ENCODE measurements at places on chromosomes 2 and 18.

DNA sequence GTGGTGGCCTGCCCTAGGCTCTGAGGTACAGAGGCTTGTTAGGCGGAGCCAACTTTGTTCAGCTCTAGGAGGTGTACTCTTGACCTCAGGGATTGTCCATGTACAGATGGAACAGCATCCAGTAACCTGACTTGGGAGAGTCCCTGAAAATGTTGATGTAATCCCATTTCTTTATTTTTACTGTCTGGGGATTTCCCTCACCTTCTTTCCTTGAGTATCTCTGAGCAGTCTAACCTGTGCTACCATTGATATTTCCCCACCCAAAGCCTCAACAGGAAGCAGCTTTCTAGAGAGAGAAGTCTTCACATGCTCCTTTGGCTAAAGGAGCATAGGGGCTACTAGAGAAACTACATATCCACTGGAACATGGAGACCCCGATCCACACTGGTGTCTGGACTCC is 10.4 kb downstream of the IL36A start:
- no peak for DNase-seq

GRCh38 chr18:12057419-12058039 is 36.1 kb upstream of the ANKRD62 start:
- DNase-seq, result no peak

- DNase-seq, result peak; percentile 89
Observed at GRCh38 chr2:69177063-69177771, 164.2 kb downstream of the ANTXR1 start.

DNA sequence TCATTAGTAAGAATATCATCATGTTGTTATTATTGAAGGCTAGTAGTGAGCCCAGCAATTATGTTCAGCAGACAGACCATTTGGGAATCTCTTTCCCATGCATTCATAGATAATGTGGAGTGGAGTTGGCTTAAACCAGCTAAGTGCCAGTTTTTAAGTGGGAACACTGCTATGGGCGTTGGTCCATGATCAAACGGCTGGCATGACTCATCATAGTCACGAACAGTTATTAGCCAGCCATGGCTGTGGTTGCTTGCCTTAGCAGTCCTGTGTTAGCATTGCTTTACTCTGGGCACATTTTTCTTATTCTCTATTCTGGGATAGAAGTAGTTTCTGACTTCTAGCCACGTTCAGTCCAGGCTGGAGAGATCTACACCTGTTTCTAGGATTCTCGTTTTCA is 17.7 kb downstream of the EIF4E2 start:
- DNase-seq, result peak; percentile 66

- DNase-seq, result no peak
Observed at GRCh38 chr2:120761164-120761861, 25.6 kb downstream of the GLI2 start.

GRCh38 chr2:199147216-199147615 is 310.5 kb downstream of the SATB2 start:
- no peak for DNase-seq

DNA sequence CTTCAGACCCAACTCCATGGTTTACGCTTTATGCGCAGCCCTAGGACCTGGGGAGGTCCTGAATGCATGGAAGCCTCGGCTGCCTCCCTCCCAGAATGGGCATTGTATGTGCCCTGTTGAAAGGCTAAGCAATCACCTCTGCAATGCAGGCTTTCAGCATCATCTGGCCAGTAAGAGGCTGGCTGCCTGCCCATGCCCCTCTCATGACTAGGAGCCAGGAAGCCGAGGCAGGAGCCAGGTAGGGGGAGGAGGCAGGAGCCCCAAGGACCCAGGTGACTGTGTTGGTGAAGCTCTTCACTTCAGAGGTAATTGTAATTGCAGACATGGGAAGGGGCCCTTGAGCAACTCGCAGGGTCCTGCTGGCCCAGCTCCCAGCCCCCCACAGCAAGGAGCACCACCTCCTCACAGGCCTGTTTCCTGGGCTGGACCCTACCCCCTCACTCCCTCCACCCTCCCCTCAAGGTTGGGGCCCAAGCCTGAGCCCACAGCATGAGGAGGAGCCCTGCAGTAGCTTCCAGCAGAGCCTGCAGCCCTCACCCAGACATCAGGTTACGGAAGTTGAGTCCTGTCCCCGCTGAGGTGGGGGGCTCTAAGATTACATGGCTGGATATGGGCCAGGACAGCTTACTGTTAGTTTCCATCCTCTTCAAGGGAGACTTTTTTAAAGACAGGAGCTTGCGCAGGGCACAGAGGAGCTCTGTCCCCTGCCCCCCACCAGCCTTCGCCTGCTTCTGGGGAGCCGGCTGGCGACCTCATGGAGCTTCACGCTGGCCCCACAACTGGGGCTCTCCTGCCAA is 21.9 kb downstream of the CRACDL start:
- no peak for DNase-seq

GRCh38 chr2:26245810-26246209 is 1.1 kb downstream of the HADHB start:
- peak; percentile 30 for DNase-seq

DNA sequence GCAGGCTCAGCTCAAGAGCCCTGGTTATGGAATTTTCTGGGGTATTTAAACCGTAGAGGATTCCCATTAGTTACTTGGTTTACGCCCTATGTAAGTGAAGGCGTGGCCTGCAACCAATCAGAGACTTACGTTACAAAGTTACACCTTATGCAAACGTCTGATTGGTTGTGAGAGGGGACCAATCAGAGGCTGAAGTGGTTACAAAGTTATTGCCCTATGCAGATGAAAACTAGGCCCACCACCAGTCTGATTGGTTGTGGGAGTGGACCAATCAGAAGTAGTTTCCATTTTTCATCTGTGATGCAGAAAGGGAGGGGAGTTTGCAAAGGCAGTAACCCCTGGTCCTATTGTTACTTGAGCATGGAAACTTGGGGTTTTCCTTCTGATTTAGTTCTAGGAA is 49.1 kb downstream of the DLGAP1 start:
- DNase-seq, result no peak

- peak; percentile 28 for DNase-seq
Observed at GRCh38 chr18:77132369-77133050, at the start of gene MBP. Gene MBP, minus strand, starts transcription at chr18:77132783. Its CDS starts 27,522 bp downstream, at chr18:77105261.

DNA sequence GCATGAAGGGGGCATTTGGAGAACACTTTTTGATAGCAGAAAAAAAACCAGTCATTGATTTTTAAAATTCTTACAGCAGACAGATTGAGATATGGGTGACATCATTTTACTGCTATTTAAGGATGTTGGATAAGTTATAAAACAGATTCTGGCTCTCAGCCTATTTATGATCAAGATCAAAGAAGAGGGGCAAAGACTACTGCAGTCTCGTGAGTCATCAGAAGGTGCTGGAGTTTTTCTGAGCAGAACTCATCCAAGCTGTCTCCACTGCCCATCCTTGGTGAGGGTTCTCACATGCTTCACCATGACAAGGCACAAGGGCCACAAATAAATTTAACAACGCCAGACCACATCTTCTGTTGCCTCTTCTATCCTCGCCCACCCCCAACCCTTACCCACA is 58.8 kb downstream of the ST6GAL2 start:
- DNase-seq, result no peak
